ENCODE measurements at places on chromosomes 11 and 22.

GRCh38 chr11:123265951-123266350 lies 70.9 kb upstream of the CLMP start:
- no peak for DNase-seq

DNA sequence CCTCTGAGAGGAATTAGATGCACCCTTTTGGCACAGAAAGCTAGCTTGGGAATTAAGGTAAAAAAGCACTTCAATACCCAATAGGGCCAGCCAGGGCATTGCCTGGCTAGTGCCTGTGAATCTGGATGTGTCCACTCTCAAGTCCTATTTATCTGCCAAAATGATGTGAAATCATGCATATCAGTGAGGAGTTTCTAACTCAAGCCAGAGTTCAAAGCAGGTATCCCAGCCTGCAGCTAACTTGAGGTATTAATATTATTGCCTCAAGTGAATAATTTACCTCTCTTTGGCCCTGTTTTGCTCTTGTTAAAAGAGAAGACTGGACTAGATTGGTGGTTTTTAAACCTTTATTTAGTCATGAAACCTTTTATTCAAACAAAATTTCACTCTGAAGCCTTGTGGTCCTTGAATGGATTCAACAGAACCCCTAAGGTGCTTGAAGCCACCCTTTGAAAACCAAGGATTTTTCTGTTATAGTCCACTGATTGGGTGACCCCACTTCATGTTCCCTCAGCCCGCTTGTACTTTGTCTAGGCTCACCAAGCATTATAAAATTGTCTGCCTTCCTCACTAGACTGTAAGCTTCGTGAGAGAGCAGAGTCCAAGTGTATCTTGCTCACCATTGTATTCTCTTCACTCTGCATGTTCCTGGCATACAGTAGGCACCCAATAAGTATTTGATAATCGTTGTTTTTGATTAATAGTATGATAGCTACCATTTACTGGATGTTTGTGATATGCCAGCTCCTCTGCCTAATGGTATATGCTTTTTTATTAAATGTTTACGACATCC lies 4.5 kb downstream of the RNF121 start:
- no peak for DNase-seq

DNA sequence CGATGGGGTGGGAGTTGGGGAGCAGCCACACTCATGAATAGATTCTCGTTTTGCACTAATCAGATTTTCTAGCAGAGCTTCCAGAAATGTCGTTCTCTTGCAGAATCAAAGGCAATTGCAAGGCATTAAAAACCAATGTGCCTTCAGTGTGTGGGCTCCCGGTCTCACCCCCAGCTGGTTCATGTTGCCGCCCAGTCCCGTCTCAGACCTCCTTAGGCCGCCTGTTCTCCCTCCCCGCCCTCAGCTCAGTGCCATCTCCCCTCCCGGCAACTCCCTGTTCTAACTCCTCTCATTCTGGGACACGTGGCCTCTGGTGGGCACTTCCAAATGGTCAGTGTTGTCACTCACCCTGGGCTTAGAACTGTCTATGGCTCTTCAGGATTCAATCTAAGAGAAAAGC lies 42.5 kb upstream of the SMIM38 start:
- DNase-seq, result no peak

- no peak for DNase-seq
These were observed 20.1 kb upstream of the PEX26 start for GRCh38 chr22:18057568-18058209.

- no peak for DNase-seq
These were observed 1358.7 kb downstream of the LRRC4C start for GRCh38 chr11:40100781-40101180.

- no peak for DNase-seq
These were observed 90.0 kb downstream of the ARHGAP42 start for GRCh38 chr11:100777103-100777502.

- no peak for DNase-seq
These were observed 5.2 kb downstream of the OLFML1 start for GRCh38 chr11:7490535-7490934.

DNA sequence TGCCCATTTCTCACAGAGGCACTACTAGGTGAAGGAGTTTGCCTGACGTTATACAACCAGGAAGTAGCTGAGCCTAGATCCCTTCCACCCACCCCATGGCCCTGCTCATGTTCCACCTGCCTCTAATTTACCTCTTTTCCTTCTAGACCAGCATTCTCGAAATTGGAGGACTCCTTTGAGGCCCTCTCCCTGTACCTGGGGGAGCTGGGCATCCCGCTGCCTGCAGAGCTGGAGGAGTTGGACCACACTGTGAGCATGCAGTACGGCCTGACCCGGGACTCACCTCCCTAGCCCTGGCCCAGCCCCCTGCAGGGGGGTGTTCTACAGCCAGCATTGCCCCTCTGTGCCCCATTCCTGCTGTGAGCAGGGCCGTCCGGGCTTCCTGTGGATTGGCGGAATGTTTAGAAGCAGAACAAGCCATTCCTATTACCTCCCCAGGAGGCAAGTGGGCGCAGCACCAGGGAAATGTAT lies 14.1 kb downstream of the PIK3IP1 start:
- DNase-seq, result no peak

DNA sequence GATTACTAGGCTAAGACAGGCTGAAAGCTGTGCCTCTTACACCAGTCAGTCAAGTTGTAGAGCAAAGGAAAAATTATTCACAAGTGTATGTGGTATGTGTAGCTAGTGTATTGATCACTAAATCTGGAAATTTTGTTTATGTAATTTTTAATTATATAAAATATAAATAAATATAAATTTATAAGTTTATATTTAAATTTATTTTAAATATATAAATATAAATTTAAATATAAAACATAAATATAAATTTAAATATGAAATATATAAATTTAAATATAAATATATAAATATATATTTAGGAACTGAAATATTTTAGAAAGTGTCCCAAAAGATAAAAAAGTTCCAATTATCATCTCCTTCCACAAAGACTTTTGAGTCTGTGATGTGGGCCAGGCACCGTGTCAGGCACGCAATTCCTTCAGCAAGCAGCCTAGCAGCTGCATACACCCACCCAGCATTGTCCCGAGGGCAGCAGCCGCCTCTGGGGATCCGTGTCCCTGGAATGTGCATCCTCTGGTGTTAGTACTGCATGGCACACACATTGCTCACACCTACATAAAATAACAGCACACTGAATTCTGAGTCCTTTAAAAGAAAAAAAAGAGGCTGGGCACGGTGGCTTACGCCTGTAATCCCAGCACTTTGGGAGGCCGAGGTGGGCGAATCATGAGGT lies 1098.0 kb downstream of the BRD1 start:
- DNase-seq, result no peak

DNA sequence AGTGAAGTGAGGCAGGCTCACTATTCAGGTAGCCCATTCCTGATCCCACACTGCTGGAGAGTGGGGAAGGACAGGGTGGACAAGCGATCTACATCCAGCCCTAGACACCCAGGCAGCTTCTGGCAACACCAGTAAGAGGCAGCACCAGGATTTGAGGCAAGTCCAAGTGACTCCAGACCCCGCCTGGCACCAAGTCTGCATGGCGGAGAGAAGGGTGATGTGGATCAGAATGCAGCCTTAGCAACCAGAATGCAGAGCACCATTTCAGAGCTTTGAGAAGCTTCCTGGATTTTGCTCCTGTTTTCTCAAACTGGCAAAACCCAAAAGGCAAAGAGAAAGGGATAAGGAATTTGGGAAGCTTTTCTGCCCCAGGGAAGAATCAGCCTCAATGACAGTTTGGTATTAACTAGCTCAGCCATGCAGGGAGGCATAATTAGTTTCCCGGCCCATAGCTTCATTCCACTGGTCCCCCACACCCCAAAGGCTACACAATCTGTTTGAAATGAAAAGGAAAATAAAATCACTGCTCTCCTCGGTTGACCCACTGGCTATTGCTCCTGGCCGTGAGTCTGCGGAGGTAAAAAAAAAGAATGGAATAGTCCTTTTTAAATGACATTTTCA lies 17.3 kb downstream of the GALNT18 start:
- no peak for DNase-seq

GRCh38 chr22:27097506-27097905 lies 440.1 kb downstream of the MIAT start:
- no peak for DNase-seq

GRCh38 chr22:28958611-28959010 lies 75.2 kb downstream of the ZNRF3 start:
- DNase-seq, result no peak

GRCh38 chr22:30002861-30003486 lies 77.3 kb upstream of the HORMAD2 start:
- DNase-seq, result no peak

- no peak for DNase-seq
These were observed 22.9 kb upstream of the THY1 start for GRCh38 chr11:119445850-119446249.

- DNase-seq, result no peak
These were observed 24.9 kb downstream of the SCUBE2 start for GRCh38 chr11:9066433-9066925.

All from stimulated activated CD4-positive, alpha-beta T cell treated with anti-CD3 and anti-CD28 coated beads, Interleukin-1b, Interleukin-23, amount 100 ng/mL, for 24 hours (primary cell).